ENCODE measurements at places on chromosomes 12 and 14.

- no peak for DNase-seq
Measured at GRCh38 chr12:23209793-23210192, 584.8 kb downstream of the ETNK1 start.

GRCh38 chr12:2509137-2509536 lies 285.6 kb upstream of the FKBP4 start:
- no peak for DNase-seq

GRCh38 chr12:94603434-94604365 lies 46.7 kb downstream of the TMCC3 start:
- DNase-seq = peak; percentile 58

GRCh38 chr12:38890102-38890855 lies 15.1 kb downstream of the CPNE8 start:
- no peak for DNase-seq

GRCh38 chr12:124531281-124531745 lies 36.1 kb downstream of the NCOR2 start:
- DNase-seq = no peak

DNA sequence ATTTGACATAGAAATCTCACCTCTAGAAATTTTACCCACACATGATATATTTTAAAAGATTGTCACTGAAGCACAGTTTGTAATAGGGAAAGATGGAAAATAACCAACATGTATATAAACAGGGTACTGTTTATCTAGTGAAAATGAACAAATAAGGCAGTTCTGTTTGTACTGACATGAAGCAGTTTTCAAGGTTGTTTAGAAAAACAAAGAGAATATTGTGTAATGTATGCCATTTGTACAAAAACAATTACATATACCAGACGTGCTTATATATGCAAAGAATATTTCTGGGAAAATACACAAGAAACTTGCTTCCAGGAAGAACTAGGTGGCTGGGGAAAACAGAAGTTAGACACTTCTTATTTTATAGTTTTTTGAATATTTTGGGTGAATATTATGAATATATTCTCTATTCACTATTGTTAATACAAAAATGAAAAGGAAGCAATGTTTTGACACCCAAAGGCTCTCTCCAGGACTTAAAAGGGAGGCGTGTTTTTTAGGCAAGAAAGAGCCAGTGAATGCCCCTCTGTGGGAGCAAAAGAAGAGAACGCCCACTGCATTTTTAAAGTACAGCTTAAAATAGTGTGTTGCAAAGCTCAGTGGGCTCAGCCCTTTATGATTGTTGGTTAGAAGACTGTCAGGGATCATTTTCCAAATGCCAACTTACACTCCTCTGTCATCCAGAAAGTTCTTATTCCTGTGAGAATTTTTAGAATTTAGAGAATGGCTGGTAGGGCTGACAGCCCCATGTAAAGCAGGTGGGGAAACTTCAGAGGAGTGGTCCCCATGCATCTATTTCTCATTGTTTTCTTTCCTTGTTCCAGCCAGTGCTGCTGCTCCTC lies 59.6 kb upstream of the FERMT2 start:
- DNase-seq = no peak

- DNase-seq = no peak
Measured at GRCh38 chr12:72390146-72390545, 118.0 kb downstream of the TRHDE start.

DNA sequence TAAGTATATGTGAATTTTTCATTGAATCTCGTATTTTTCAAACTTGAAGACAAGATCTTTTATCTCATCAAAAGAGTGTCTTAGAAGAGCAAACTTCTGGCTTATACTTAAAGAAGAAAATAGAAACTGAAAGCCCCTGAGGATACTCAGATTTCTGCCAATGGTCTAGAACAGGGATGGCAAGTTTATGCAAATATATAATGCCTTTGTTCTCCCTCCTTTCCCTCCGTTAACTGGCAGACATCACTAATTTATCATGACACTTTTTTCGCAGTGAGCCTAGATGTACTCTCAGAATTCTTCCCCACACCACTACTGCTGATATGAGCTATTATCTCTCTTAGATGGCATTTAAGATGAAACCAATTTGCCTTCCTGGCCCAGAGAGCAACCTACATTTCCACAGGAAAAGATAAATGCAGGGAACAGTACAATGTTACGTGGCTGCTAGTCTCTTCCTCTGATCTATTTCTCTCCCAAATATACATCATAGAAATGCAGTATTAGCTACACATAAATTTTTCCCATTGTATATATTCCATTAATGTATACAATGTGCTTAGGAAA lies 40.0 kb upstream of the DAAM1 start:
- DNase-seq = no peak

DNA sequence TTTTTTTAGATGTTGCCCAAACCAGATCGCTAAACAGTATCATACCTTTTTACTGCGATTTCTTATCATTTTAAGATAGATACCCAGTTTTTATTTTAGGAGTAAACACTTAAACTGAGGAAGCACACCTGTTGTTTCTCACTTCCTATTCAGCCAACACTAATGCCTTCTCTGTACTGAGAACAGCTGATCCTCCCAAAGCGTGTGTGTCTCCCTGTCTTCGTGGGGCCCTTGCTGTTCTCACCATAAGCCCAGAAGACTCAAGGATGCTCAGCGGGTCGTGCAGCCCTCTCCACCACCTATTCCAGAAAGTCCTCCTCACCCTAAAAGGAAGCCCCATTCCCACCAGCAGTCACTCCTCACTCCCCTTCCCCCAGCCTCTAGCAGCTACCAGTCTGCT lies 14.8 kb downstream of the PPP2R5C start:
- no peak for DNase-seq

DNA sequence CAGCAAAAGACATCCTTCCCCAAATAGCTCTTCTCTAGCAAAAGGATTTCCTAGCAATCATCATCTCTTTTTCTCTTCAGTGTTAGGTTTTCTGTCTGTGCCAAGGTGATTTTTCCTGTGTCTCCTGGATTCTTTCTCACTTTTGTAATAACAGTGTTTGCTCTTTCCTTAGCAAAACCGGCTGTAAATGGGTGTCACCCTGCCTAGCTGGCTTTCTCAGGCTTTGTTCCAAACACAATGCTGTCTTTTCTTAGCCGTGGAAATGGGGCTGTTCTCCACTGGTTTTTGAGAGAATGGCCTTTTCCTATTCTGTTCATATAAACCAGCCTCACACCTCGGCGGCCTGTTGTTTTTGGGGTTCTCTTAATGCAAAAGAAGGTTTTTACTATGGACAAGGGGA lies 21.9 kb downstream of the JDP2 start:
- no peak for DNase-seq

GRCh38 chr14:73634011-73634833 lies 10.6 kb upstream of the DNAL1 start:
- no peak for DNase-seq

- DNase-seq = no peak
Measured at GRCh38 chr14:71967704-71968103, 35.5 kb downstream of the RGS6 start.

DNA sequence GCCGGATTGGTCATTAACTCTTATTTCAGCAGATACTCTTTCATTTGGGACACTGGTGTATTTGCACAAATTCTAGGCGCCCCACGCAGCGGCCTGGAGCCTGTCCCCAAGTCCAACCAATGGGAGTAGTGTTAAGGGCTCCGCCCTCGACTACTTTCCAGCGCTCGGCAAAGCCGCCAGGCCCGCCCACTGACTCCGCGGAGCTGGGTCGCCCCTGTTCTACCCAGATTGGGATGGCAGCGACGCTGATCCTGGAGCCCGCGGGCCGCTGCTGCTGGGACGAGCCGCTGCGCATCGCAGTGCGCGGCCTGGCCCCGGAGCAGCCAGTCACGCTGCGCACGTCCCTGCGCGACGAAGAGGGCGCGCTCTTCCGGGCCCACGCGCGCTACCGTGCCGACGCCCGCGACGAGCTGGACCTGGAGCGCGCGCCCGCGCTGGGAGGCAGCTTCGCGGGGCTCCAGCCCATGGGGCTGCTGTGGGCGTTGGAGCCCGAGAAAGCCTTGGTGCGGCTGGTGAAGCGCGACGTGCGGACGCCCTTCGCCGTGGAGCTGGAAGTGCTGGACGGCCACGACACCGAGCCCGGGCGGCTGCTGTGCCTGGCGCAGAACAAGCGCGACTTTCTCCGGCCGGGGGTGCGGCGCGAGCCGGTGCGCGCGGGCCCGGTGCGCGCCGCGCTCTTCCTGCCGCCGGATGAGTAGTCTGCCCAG lies at the start of gene ACOT6:
ACOT6 (plus strand) TSS at position 179 of the 707 bp plus-strand sequence; CDS start at position 234, 55 bp downstream.
- DNase-seq = peak; percentile 82

- no peak for DNase-seq
Measured at GRCh38 chr12:46921048-46921763, 95.4 kb upstream of the SLC38A4 start.

DNA sequence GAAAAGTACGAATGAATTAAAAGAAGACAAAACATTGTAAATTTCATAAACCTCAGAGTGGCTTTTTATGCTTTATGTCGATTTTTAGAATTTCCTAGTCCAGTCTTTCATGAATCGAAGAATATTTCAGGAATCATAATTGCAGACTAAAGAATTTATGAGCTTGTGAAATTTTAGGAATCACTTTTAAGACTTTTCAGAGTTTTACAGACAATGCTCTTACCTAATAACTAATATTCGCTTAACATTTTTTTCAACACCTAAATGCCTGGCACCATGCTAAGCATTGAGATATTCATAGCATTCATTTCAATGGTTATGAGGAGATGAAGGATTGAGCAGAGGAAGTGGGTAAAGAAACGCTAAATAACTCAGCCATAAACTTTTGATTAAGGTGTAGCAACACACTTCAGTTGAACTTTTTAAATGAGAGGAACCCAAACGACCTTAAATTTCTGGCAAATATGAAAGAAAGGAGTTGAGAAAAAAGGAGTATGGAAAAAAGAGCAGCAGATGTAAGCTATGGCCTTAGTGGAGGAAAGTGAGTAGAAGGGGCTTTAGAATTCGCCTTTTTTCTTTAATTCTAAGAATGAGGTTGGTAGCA lies 739 bp upstream of the USP44 start:
- no peak for DNase-seq

- no peak for DNase-seq
Measured at GRCh38 chr12:20320552-20320951, 47.8 kb upstream of the PDE3A start.

GRCh38 chr12:47854531-47854930 lies 34.8 kb upstream of the HDAC7 start:
- no peak for DNase-seq

- no peak for DNase-seq
Measured at GRCh38 chr14:69288011-69288771, 28.2 kb downstream of the GALNT16 start.

DNA sequence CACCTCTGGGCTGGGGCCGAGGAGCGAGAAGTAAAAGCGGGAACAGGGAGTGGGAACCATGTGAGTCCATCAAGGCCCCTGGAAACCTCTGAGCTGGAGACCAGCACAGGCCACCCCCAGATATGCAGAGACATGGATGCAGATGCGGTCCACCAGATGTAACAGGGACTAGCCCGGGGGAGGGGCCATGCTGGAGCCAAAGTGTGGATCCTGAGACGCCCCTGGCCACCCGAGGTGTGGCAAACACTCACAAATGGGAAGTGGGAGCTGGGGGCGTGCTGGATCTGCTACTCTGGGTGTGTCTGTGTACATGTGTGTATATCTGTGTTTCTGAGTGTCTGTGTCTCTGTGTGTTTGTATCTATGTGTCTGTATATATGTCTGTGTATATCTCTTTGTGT lies 12.8 kb downstream of the MYL2 start:
- DNase-seq = no peak

- DNase-seq = no peak
Measured at GRCh38 chr12:124561231-124561630, 6.2 kb downstream of the NCOR2 start.

GRCh38 chr12:59660921-59661597 lies 65.2 kb downstream of the SLC16A7 start:
- DNase-seq = no peak

DNA sequence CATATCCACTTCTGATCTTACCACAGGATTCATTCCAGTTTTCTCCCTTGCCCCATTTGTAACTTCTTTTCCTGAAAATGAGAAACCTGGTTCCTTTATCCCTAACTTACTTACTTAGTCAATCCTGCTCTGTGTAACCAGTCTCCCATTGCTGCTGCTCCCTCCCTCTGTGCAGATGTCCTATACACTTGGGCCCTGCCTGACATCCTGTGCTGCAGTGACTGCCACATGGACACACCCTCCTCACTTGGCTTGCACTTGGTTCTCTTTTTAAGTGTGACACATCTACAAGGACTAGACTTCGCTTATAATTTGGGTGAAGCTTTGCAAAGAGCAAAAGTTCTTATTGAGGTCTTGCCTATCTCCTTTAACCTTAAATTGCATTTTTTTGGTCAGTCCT lies 51.4 kb downstream of the FGD4 start:
- DNase-seq = no peak

DNA sequence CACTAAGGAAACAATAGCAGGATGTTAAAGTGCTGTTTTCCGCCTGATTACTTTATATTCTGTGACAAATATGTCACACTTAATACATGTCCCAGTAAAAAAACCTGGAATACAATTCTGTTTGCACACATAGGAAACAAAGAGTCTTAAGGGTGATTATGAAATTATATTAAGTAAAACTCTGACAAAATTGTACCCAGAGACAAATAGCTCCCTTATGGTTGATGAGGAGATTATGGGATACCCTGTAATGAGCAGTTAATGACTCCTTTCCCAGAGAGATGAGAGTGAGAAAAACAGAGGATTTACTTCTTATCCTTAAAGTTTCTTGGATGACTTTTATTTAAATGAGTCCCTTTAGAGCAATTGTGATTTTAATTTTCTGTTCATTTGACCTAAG lies 370.6 kb downstream of the PDZRN4 start:
- no peak for DNase-seq

- no peak for DNase-seq
Measured at GRCh38 chr14:94544726-94545125, 16.5 kb upstream of the SERPINA4 start.

DNA sequence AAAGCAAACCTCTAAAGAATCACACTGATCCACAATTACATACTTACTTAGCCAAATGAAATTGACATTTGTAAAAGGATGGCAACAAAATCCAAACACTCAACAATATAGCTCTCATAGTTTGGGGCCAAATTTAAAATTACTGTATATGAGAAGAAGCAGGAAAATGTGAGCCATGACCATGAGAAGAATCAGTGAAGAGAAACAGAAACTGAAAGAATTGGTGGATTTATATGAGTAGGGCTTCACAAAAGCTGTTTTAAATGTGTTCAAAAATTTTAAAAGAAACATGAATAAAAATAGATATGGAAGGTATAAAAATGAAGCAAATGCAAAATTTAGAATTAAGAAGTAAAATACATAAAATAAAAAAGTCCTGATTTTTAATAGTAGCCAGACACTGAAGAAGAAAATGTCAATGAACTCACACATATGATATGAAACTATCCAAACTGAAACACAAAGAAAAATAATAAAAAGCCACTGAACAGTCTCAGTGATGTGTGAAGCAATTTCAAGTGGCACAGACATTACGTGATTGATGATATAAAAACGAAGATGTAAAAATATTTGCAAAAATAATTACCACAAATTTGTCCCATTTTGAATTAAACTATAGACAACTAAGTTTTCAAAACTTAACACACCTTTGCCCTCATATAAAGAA lies 87.9 kb upstream of the MDGA2 start:
- no peak for DNase-seq

Data from activated CD4-positive, alpha-beta T cell treated with anti-CD3 and anti-CD28 coated beads, Interleukin-2, amount 50 U/mL, for 48 hours (primary cell).